ENCODE measurements at places on chromosomes 13 and 19.

DNA sequence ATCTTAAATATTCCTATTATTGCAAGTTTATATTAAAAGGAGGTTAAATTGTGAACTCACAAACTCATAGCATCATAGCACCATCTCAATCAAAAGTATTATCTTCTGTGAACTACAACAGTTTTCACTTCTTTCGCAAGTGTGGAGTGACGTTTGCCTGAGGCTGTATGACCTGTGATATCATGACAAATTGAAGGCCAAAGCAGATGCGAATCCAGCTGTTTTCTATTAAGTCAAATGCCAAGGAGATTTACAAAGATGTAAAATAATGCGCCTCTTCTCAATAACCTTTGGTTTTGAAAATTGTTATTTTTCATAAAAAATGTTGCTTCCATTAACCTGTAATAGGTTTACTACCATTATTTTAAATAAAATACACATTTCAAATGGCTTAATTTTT, 7.6 kb upstream of the PEG3 start:
- ATAC-seq, result no peak

DNA sequence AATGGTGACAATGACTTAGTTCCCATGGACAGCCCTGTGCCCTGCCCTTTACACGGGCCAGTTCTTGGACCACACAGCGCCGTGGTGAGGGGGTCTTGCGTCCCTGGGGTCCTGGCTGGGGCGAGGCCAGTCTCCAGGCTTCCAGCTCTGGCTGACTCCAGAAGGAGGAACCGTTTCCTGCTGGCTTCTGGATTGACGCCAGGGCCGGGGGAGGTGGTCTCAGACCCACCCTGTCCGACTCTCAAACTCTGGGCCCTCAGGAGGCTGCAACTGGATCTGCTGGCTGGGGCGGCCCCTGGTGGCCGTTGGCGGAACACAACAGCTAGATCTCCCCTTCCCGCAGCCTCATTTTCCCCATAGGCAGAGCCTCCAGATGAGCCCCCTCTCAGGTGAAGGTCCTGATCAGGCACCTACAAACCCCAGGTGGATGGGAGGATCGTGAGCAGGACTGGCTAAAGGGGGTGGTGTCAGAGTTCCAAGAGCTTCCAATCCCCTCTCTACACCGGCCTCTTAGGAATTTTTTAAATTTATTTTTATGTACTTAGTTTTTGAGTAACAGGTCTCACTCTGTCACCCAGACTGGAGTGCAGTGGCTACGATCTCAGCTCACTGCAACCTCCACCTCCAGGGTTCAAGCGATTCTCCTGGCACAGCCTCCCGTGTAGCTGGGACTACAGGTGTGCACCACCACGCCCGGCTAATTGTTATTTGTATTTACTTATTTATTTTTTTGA, 8.0 kb downstream of the CCDC194 start:
- ATAC-seq, result peak; percentile 68

- no peak for ATAC-seq
These were observed 249.1 kb downstream of the GGACT start for GRCh38 chr13:100339411-100339940.

DNA sequence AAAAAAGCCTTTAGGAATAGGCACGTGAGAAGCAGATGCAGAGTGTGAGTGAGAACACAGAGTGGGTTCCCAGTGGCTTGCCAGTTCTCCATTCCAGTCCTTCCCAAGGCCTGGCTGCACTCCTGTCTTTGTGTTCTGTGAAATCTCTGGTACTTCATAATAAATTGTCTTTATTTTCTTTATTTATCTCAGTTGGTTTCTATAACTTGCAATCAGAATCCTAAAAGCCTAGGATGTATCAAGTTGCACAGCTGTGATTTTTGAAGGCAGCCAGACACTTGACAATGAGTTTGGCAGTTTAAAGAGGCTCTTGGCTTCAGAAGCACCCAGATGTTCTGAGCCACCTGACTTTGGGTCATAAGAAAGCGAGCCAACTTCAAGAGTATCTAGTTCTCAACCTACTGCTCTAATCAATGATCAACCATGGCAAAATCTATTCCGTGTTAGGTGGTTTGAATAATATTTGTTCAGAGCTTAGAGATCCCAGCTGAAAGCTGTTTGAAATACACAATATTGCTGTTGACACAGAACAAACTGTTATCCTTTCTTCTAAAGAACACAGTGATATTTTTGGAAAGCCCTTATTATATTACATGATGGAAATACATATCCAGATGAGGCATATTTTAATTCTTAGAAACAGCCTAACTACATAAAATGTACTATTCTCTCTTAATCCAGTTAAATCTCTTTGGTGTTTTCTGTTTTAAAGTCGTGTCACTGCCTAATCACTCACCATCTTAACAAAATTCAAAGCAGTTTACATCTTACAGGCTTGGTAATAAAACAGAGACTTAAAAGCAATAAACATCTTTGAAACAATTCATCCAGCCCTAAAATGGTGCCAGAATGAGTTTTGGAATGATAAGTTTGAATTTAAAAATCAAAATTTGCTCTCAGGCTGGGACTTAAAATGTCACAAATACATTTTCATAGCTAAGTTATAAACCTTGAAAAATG, 483.0 kb upstream of the NBEA start:
- ATAC-seq, result no peak

GRCh38 chr19:17648097-17648660, 40.0 kb downstream of the UNC13A start:
- no peak for ATAC-seq

- peak; percentile 66 for ATAC-seq
These were observed 29.0 kb upstream of the NBEA start for GRCh38 chr13:34913040-34913439.

- no peak for ATAC-seq
These were observed 43.1 kb downstream of the SERP2 start for GRCh38 chr13:44416744-44417143.

DNA sequence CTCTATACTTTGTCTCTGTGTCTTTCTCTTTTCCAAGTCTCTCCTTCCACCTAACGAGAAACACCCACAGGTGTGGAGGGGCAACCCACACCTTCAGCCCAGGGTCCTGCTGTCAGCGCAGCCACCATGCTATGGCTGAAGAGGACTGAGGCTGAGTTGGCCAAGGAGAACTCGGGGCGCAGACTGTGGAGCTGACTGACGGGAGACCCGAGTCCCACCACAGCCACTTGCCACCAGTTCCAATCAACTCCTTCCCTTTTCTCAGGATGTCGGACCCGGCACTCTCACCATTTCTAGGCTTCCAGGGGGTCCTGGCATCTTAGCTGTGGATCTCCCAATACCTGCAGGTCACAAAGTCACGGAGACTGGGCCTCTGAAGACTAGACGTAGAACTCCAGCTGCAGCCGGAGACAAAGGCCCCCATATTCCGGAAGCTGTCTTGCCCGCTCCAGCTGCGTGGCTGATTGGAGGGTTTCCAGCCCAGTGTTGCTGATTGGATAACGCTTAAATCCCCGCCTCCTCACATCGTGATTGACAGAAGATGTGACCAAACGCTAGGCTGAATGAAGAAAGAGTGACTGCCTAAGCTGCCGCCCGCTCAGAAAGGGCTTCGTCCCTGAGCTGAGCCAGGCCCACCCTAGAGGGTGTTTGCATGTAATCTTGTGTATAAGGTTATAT, 63.6 kb downstream of the ZNF429 start:
- no peak for ATAC-seq

DNA sequence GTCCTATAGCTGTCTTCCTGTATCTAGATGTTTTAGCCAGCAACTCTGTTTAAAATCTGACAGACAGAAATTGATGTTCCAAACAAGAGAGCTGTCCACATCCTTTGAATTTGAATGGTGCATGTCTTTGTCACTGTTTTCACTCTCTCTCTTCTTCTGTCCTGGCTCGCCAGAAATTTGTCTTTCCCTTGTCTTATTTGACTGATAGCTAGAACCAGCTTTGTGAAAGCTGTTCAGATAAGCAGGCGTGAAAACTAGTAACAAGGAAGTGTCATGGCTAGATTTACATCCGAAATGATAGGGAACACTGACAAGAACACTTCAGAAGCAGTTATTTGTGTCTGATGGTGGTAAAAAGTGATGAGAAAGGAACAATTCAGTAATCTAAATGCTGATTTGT, 354.9 kb upstream of the SLITRK1 start:
- no peak for ATAC-seq

DNA sequence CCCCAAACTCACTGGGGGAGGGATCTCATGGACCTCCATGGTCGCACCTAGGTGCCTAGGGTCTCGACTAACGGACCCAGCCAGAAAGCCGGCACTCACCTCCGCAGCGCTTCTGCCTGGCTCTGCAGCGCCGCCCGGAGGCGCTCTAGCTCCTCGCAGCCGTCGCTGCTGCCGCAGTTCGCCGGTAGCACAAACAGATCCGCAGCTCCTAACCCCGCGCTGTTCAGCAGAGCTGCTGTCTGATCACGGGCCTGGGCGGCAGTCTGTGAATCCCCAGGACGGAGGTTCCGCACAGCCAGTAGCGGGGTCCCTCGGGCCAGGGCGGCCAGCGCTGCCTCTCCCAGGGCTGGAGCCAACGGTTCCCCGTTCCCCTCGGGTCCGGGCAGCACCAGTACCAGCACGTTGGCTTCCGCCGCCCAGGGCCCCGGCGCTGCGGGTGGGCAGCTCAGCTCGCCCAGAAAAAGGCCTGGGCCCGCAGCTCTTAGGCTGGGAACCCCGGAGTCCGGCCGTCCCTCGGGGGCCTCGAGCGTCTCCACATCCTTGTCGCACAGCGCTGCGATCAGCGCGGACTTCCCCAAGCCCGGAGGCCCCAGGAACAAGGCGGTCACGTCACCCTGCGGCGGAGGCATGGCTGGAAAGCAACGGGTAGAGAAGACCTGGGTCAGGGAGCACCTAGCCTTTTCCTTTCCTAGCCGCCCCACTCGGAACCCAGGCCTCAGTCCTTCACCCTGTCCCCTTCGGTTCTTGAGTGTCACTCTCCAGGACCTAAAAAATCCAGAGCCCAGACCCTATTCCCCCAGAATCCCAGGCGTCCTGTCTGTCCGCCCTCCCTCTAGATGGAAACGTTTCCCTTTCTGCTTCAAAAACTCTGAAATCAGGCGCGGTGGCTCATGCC, 977 bp downstream of the IRGQ start:
- ATAC-seq, result peak; percentile 68

- no peak for ATAC-seq
These were observed 7.6 kb upstream of the CD79A start for GRCh38 chr19:41869374-41869955.

DNA sequence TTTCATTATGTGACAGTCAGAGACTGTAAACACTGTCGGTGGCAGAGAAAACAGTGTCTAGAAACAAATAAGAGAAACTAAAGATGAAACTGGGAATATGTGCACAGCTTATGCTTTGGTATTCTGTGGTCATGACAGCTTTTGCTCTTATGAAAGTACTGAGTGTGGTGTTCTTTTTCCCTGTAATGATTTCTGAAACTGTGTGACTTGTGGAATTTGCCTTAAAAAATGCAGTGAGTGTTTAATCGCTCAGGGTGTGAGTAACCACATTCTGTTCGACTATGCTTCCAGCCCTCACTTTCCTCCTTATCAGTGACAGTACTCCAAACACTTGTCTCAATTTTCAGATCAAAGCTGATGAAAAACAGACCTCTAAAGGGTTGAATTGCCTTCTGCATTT, 66.9 kb upstream of the DIAPH3 start:
- peak; percentile 85 for ATAC-seq

DNA sequence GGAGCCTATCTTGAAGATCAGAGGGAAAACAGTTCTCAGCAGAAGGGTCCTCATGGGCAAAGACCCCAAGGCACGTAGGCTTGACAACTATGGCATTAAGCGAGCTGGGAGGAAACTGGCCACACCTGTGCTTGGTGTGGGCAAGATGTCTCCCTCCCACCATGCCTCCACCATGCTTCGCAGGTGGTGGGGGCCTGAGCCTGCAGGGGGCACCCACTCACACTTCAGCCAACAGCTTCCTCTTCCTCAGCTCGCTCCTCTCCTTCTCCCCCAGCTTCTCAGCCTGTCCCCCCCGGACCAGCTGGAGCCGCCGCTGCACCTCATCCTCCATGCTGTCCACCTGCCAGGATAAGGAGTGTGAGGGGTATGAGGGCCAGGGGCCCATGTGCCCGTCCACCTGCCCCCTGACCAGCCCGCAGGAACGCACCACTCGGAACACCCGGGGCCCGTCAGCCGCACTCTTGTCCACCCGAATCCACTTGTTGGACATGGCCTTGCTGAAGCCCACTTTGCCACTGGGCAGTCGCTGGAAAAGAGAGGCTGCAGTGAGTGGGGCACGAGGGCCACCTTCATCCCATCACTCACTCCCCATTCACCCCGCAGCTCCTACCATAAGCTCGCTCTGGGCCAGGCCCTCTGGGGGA, 3.4 kb downstream of the FARSA start:
- no peak for ATAC-seq

GRCh38 chr19:40612831-40613689, 11.9 kb downstream of the LTBP4 start:
- ATAC-seq, result no peak

- no peak for ATAC-seq
These were observed 209.6 kb downstream of the ATP8A2 start for GRCh38 chr13:25581351-25581750.

GRCh38 chr13:24495151-24495729, 17.3 kb downstream of the PARP4 start:
- ATAC-seq, result no peak

DNA sequence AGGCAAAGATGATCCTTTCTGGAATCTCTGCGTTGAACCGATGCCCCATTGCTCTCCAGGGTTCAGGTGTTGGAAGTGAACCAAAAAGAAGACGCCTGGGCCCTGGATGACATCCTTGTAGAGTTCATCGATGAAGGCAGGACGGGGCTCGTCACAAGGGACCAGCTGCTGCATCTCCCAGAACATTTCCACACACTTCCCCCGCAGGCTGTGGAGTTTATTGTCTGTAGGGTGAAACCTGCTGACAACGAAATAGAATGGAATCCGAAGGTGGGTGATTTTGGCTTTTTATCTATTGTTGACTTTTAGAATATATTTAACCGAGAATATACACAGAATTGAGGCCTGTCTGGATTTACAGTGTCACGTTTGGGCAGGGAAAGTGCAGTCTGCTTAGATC, 58.4 kb downstream of the SLC7A9 start:
- no peak for ATAC-seq

- ATAC-seq, result no peak
These were observed 12.7 kb upstream of the GAS6 start for GRCh38 chr13:113876346-113877148.

DNA sequence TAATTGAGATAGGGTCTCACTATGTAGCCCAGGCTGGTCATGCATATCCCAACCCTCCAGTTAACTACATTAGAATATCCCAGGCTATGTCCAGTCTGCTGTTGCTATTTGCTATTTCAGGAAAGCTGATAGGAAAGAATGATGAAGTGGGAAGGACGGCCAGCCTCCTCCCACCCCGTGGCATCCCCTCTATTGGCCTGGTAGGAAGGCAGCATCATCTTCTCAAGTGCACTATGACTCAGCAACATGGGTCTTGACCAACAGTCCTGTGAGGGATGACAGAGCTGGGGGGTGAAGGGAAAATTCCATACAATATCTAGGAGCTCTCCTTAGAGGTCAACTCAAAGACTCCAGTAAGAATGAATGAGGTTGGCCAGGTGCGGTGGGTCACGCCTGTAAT, 48.0 kb upstream of the ABCC4 start:
- ATAC-seq, result no peak

- no peak for ATAC-seq
These were observed 142.5 kb downstream of the POSTN start for GRCh38 chr13:37456041-37456440.

GRCh38 chr19:31451686-31452330, 102.6 kb upstream of the TSHZ3 start:
- ATAC-seq, result no peak
